ENCODE measurements at places on chromosomes 5 and 9.

GRCh38 chr9:3750321-3750720, 224.5 kb upstream of the RFX3 start:
- no peak for DNase-seq

DNA sequence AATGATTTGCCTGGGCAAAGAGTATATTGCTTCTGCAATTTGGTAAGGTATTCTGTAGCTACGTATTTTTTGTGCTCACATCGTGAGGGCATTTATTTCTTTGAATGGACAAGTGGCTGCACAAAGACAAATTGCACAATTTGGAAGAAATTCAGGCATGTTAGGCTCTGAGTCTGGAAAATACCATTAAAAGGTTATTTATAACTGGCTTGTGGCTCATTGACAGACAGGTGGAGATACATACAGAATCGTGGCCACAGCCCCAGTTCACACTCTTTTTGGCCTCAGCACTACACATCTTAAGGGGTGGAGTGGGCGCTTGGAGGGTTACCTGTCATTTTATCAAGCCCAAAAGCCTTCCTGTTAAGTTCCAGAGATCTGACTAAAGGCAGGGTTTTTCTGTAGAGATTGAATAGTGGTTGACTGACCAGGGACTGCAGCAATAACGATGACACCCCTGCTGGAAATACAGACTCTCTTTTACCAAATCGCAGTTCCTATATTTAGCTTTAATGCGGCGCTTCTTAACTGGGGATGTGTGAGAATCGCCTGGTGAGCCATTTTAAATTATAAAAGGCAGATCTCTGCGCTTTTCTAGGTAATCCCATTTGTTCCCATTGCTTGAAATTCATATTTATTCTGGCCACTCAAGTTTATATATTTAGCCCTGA, 14.7 kb downstream of the MAN2A1 start:
- DNase-seq: no peak

GRCh38 chr9:90287567-90288274, 354.9 kb downstream of the DIRAS2 start:
- DNase-seq: no peak

DNA sequence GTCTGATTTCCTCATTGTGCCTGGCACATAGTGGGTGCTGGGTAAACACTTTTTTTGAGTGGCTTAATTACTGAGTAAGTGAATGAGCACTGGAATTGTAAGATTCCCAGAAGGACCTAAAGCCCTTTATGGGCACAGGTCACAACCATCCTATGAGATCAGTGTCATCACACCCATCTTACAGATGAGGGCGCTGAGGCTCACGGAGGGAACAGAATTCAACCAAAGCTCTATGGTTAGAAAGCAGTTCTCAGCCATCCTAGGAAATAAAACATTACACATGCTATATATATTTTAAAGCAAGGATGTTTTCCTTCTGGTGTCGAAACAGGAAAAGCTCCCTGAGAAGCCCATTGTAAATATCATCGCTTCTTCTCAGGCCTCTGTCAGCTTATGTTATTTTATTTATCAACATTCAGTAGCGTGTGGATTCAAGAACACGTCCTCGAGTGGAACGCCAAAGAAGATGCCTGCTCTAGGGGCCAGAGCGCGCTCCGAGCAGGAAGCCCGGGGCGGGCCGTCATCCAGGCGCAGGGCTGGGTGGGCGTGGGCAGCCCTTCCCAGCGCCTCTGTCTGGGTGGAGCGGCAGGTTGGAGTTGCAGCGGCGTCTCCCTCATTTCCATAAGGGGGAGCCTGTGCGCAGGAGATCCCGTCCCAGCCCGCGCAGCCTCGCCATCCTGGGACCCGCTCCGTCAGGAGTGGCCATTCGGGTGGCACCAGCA, 155.8 kb upstream of the SMIM23 start:
- DNase-seq: peak; percentile 30

- no peak for DNase-seq
Observed at GRCh38 chr5:181164076-181164952, 16.9 kb downstream of the OR2V2 start.

DNA sequence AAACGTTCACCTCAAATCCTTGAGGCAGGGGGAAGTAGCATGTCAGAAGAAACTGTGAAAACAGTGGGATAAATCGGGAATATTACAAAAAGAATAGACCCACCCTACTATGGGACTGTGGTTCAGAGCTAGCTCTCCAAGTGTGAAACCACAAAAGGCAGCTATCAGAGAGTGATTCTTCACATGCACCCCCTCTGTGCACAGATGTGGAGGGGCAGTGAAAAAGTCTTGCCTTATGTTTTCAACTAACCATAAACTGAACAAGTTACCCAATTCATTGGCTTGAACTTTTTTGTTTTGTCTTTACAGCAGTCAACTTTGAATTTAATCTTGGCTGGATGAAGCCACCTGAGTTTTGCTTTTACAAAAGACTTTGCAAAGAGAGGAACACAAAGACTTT, 98.8 kb upstream of the NR4A3 start:
- DNase-seq: no peak

GRCh38 chr5:124858612-124859011, 112.2 kb upstream of the ZNF608 start:
- no peak for DNase-seq

GRCh38 chr5:74016373-74016772, 390.4 kb downstream of the ARHGEF28 start:
- no peak for DNase-seq

GRCh38 chr5:138632900-138633489, 57.8 kb upstream of the HSPA9 start:
- peak; percentile 71 for DNase-seq

DNA sequence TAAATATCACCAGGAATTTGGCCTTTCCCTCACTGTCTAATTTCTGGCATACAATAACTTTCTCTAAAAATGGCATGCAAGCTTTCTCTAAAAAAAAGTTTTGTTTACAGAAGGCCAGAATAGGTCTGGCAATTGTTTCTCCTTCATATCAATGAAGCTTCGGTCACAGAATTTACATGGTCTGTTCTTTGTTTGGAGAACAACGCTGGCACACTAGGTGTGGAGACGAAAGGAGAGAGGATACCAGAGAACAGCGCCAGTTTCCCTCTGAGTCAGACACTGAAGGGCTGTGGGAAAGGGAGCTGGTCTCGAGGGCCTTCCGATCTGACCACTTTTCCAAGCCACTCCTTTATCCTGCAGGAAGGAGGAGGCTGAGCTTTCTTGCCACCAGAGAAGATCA, 60.1 kb upstream of the ITGA1 start:
- peak; percentile 86 for DNase-seq

DNA sequence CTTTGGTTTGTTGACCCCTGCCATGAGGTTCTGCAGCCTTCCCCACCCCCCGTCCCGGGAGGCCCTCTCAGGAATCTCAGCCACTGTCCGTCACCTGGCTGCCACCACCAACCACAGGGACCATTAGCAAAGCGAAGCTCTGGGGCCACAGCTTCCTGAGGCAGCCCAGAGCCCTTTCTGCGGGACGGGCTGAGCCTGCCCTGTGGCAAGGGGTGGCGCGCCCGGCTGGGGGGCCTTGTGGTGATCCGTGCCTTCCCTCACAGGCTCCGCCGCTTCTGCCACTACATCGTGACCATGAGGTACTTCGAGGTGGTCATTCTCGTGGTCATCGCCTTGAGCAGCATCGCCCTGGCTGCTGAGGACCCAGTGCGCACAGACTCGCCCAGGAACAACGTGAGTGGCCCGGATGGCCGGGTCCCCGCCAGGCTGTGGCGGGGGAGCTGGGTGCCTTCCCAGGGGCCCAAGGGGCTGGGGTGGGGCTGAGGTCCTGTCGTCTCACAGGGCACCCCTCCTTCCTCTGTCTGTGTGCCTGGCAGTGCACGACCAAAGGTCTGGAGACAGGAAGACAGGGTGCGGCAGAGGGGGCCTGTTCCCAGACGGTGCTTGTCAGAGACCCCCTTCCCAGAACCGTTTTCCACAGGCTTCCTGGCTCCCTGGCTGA, 169.2 kb downstream of the CACNA1B start:
- DNase-seq: no peak

DNA sequence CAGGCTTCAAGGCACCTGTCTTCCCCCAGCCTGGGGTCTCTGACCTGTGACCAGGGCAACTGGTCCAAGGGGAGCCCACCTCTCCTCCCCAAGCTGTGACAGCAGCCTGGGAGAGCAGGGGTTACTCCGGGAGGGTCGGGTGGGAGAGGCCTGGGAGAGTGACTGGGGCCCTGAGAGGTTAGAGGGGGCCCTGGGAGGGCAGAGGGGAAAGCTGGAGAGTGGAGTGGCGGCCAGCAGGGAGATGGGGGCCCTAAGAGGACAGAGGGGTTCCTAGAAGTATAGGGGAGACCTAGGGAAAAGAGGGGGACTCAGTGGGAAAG, 302 bp downstream of the LCN9 start:
- DNase-seq: no peak

DNA sequence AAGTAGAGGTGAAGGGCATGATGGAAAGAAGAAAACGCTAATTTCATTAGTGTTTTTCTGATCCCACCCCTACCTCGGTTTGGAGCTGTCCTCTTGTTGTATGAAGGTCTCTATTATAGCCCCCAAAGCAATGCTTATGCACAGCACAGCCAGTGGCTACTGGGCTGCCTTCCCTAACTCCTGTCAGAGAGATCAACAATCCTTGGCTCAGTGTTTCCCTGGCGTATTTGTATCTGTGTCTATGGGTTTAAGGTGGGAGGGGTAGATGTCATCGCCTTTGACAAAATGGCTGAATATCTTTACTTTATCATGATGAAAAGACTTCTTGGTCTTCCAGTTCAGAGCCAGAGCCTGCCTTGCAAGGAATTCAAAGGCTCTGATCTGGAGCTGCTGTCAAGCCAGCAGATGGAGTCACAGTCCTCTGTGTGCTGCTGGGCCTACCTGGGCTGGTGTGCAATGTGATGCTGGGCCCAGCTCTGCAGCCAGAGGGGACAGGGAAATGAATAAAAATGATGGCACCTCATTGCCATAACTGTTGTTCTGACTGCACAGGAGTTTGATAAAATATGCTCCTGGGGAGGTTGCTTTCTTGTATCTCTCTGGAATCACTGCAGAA, 20.1 kb upstream of the HSPA9 start:
- DNase-seq: no peak

DNA sequence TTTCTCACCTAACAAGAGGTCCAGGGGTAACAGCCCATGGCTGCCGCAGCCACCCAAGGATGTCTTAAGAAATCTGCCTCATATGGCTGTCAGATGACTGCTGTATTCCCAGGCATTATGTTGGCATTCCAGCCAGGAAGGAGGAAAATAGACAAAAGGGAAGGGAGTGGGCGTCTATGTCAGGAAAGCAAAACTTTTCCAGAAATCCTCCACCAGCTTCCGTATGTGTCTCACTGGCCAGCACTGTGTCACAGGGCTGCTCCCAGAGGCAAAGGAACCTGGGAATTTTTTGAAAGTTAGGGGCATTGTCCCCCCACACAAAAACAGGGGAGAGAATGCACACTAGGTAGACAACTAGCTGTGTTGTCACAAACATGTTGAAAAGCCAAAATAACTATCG, 7.3 kb downstream of the BHMT2 start:
- DNase-seq: no peak

DNA sequence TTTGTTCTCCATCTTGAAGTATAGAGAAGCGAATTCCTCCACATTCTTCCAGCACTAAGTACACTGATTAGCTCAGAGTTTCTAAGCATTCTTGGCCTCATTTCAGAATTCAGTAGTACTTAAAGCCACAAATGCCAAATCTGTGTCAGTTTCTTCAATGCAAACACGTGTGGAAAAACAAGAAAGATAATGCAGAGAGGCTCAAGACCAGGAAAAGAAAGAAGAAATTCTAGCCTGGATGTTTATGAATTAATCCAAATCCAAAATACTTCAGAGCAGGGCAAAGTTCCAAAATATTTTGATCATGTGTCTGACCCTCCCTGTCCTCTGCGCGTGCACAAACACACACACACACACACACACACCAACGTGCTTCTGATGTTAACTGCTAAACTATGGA, 457.6 kb downstream of the SLCO4C1 start:
- no peak for DNase-seq

- DNase-seq: no peak
Observed at GRCh38 chr5:120096413-120096812, 367.7 kb upstream of the PRR16 start.

DNA sequence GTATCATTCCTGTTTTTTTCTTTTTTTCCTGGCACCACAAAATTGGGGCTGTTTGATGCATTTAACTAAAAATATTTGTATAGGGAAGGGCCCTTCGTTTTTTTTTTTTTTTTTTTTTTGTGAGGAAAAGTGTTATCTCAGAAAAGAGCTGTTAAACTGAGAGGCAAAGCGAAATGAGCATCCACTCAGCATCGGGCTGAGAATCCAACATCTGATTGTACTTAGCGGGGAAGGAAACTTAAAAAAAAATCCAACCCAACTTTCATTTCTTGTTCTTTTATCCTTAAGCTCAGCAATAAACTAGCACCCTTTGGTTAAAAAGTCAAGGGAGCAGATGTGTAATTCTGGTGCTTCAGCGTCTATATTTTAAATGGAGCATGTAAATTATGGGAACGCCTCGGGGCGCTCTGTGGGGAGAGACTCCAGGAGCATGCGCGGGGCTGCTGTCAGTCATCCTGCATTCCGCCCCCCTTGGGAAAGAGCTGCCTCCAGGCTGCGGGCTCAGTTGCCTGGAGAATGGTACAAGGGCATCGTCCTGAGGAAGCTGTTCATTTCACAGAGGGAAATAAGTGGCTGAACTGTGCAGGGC, 33.3 kb downstream of the DMRT2 start:
- DNase-seq: no peak

DNA sequence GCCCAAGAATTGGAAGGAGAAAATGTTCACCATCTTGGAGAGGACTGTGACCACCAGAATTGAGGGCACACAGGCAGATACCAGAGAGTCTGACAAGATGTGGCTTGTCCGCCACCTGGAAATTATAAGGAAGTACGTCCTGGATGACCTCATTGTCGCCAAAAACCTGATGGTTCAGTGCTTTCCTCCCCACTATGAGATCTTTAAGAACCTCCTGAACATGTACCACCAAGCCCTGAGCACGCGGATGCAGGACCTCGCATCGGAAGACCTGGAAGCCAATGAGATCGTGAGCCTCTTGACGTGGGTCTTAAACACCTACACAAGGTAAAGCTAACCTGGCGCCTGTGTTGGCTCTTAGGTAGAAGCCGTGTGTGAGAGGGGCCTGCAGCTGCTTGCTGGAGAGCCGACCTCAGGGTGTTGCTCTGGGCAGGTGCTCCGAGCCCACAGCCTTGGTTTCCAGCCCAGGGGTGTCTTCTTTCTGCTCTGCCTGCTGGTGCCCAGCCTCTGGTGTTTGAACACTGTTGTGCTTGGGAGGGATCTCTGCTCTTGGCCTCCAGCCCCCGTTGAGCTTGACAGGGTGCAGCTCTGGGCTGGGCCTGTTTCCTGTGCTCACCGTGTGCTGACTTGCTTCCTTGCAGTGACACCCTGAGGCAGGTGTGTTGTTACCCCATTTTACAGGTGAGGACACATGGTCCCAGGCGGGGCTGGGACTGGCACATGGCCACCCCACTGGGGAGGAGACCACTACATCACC, 10.9 kb downstream of the EXOC3 start:
- DNase-seq: no peak

GRCh38 chr5:117431091-117431490, 856.5 kb upstream of the SEMA6A start:
- no peak for DNase-seq

Data from pulmonary artery endothelial cell (primary cell).